ENCODE measurements at places on chromosomes 1 and 21.

DNA sequence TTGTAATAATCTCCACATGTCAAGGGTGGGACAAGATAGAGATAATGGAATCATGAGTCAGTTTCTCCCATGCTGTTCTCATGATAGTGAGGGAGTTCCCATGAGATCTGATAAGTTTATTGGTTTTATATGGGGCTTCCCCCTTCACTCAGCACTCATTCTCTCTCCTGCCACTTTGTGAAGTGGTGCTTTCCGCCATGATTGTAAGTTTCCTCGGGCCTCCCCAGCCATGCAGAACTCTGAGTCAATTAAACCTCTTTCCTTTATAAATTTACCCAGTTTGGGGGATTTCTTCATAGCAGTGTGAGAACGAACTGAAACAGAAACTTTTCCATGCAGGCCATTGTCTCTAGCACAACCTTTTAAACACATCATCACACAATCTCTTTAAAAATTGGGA lies 221.5 kb upstream of the BRINP3 start:
- no peak for DNase-seq

DNA sequence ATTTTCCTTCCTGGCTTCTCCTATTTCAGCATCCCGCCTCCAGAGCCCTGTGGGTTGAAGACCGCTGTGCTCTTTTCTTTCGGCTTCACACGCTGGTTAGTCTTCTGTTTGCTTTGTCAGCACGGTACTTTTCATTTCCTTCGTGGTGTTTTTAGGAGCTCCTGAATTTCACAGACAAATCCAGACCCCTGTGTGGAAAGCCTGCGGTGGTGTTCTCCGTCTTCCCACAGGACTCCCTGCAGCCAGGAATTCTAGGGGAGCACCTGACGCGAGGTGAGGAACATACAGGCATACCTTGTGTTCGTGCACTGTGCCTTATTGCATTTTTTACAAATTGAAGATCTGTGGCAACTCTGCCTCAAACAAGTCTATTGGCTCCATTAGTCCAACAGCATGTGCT lies 210.2 kb upstream of the MAP1LC3C start:
- no peak for DNase-seq

- no peak for DNase-seq
Measured at GRCh38 chr1:21175670-21176581, 771 bp downstream of the EIF4G3 start.

DNA sequence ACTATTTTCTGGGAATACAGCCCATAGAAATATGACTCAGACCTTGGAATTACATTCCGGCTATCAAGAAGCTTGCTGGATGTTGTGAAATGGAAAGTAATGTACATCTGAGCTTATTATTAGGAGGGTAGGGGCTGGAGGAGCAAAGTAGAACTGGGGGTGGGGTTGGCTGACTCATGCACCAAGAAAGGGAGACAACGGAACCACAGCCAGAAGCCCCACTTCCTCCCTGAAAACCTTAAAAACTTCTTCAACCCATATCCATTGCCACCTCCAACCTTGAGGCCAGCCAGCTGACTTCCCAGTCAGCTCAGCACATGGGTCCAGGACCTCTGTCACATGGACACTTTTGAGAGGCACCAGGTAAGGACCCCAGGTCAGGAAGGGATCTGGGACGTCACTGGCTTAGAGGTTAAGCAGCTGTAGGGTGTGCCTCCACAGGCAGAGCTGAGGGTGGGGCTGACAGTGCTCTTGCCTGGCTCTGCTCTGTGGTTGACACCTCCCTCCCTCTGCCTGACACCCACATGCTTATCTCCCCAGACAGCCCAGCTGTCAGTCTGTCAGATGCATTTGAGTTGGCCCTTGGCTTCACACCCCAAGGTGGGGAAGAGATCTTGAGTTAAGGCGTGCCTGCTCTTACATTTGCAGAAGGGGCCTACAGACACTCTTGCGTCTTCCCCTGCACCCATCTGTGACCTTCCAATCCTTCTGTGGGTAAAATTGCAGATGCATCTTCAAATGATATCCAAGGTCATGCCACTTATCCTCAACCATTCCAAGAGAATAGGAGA lies 5.7 kb upstream of the ZNF683 start:
- peak; percentile 21 for DNase-seq

GRCh38 chr1:96075704-96076455 lies 645.7 kb upstream of the PTBP2 start:
- DNase-seq: no peak

DNA sequence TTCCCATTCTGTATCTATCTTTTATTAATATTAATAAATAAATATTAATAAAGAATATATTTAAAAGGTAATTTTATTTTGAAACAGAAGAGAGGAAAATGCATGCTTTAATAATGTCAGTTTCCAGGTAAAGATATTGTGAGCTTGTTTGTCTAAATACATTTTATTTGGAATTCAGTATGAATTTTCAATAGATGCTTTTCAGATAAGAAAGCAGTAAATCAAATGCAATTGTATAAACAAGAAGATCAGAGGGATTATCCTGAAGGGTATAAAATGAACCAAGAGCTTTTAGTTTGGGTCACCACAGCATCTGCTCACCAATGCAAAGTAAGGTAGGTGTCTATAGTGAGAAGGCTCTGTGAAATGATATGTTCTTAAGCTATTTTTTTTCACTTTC lies at the start of gene TSHB:
Gene TSHB (plus strand): TSS at position 301 of the 400 bp plus-strand sequence. CDS start 3,537 bp downstream, outside the sequence.
- DNase-seq: no peak

DNA sequence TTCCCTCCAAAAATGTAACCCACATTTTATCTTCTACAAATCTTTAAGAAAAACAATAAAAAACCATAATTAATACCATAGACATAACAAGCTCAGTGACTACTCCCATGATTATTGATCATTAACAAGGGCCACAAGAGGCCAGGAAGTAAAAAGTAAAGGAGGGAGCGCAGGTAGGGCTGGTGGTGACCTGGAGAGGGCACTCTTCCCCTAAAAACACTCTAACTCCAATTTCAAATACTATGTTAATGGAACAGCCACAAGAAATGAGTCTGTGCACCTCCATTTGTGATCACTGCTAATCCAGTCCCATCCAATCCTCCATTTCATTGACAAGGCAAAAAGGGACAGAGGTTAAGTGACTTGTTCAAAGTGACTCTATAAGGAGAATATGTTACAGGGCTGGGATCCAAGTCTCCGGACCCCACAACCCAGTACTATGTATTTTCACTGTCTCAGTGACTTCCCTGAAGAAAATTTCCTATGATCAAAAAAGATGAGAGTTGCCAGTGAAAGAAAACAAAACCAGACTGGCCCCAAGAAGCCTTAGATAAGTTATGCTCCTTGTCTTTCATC lies 41.2 kb upstream of the CFAP298 start:
- DNase-seq: no peak

DNA sequence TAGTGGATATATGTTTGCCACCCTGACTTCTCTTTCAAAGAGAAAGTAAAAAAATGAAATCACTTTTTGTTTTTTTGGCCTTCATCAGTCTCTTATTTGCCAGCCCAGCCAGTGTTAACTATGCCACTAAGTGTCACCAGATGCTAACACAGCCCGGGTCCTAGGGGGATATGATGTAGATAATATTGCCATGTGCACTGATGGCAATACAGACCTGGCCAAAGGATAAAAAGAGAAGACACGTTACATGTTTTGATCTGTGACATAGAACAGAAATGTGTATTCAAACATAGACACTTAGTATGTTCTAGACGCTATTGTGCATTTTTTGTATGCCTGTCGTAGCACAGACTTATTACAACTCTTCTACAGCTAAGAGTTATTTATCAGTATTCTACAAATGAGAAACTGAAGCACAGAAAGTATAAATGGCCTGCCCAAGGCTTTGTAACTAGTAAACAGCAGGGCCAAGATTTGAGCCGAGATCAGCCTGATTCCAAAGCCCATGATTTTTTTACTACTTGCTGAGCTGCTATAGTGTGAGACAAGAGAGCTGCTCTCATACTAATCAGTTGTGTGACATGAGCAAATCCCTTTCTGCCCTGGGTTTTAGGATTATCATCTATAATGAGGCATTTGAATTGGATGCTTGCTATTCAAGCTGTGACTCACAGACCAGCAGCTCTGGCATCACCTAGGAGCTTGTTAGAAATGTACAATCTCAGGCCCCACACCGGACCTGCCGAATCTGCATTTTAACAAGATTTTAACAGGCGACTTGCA lies 6.3 kb downstream of the LRRC53 start:
- DNase-seq: no peak

DNA sequence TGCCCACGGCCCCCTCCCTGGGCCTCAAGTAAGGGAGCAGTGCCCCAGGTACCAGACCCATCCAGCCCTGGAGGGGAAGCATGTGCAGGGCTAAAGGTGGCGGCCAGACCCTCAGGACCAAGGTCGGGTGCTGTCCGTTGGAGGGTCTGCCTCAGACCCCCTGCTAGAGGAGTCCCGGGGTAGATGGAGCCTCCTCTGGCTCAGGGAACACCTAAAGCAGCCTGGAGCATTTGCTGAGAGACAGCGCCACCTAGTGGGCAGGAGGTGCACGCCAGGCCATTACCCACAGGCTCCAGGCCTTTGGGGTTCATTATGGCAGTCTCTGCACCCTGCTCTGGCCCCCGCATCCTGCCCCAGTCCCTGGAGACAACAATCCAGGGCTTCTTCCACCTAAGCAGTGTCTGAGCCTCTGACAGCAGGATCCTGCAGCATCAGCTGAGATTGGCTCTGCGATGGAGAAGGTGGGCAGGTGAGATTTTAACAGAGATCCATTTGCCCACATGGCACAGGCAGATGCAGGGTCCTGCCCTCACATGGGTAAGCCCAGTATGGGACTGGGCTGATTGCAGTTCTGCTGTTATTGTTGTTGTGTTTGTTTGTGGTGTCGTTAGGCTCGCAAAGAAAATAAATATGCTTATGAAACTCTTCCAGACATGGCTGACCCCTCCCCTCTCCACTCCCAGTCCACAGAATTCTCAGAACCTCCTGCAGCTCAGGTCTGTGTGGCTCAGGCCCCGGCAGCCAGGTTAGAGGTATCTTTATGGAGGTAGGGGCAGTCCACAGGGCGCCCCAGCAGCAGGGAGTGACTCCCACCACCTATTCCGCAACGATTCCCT lies 42.4 kb downstream of the CTNNBIP1 start:
- DNase-seq: no peak

- DNase-seq: no peak
Measured at GRCh38 chr1:62295921-62296491, 23.2 kb downstream of the KANK4 start.

GRCh38 chr1:245776139-245776538 lies 621.4 kb downstream of the KIF26B start:
- no peak for DNase-seq

DNA sequence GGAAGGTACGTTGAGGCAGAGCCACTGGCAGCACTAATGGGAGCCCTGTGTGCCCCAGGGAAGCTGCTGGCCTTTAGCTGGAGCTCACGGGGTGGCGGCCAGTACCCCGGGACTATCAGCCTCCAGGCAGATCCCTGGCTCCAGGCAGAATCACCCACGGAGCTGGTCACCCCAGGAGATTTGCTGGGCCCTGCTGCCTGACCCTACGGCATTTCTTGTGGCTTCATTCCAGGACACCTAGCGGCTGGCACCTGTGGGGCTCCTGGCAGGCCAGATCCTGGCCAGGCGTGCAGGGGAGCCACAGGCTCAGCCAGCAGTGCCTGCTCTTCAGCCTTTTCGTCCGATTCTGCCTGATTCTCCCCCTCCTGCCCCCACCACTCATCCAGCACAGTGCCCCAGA lies 7.1 kb downstream of the PADI1 start:
- no peak for DNase-seq

DNA sequence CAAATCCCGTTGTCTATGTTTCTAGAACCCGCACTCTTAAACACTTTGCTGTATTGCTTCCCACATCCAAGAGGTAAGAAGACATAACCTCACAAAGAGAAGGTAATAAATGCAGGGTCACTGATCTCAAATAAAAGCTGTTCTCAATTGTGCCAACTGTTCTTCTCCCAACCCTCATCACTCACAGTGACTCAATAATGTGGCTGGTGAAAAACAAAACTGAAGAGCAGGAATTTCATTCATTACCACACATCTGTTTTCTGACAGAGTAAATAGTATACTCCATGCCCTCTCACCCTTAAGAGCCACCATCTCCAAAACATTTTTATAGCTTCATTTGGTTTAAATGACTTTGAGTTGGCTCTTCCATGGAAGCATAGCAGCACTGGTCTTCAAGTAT lies 6.2 kb upstream of the ERICH3 start:
- DNase-seq: no peak

- DNase-seq: no peak
Measured at GRCh38 chr1:225882694-225883615, 775 bp upstream of the TMEM63A start.

DNA sequence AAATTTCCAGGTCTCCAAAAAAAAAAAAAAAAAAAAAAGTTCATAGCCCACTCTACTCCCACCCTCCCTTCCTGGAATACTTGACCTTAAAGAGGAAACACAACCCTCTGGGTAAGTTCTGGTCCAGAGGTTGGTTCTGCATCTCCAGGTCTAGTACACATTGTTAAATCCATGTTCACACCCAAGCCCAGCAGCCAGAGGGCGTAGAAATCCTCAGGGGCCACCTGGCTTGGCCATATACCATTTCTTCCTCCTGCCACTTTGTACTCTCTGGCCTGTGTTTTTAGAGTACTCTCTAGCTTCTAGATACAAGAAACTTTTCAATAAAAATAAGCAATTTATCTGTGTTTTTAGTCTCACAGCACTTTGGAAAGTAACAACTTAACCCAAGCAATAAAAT lies 89.3 kb downstream of the PHTF1 start:
- DNase-seq: no peak

- DNase-seq: no peak
Measured at GRCh38 chr1:54259546-54260140, 59.7 kb downstream of the MRPL37 start.

- no peak for DNase-seq
Measured at GRCh38 chr1:28779751-28780408, 32.1 kb upstream of the OPRD1 start.

- no peak for DNase-seq
Measured at GRCh38 chr1:113210248-113210647, 137.2 kb downstream of the LRIG2 start.

- no peak for DNase-seq
Measured at GRCh38 chr1:212118872-212119260, 83.3 kb downstream of the DTL start.

DNA sequence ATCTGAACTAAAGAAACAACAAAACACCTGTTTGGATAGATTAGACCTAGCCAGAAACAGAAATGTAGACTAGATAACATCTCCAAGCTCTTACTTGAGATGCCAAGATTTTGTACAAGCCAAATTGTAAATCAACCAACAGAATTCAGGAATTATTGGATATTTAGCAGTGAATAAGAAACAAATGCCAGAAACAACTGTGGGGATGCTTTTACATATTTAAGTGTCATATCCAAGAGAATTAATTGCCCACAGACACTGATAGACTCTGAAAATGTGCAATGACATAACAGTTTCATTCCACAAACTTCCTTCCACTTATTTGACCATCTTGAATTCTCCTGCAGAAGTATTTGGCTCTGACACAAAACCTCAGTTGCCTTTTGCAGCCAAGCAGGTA lies 92.3 kb downstream of the SGIP1 start:
- no peak for DNase-seq

DNA sequence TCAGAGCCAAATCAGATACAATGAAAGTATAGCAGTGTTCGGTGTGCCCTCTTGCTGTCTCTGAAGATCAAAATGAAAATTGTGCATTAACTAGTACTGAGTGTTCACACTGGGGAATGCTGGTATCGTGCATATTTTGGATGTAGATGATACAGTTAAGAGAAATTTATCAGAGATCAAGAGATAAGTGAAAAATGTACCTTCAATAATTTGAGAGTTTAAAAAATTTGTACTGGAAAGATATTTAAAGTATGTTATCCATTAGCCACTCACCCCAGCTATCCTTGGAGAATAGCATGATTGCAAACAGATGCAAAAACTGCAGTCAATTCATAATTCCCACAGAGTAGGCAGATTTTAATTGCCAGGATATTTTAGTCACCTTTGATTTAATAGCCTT lies 56.4 kb downstream of the GREM2 start:
- no peak for DNase-seq

- DNase-seq: no peak
Measured at GRCh38 chr1:6475381-6476133, 9.6 kb upstream of the TNFRSF25 start.
